ENCODE measurements at places on chromosomes 2 and 18.

- no peak for DNase-seq
These were observed 309.0 kb upstream of the MEIS1 start for GRCh38 chr2:66125951-66126350.

DNA sequence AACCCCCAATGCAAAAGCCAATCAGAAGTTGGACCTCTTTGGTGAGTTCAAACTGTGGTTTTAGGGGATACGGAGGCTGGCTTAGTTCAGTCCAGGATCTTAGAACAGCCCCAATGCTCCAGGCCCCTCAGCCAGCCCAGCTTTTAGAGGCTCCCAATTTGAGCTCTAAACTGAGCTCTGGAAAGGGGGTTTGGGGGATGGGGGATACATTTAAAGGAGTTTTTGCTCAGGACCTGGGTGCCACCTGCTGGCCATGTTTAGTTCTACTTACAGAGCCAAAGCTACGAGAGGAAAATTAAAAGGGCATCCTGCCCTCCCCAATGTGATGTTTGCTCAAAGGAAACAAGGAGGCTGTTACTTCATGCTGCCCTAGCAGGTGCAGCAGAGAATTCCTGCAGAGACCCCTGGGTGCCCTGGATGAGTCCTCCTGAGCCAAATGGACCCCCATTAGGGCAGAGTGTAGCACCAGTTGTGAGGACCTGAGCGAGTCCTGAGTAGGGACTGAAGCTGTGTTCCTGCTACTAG is 15.9 kb upstream of the TMEM214 start:
- no peak for DNase-seq

GRCh38 chr2:43139501-43139900 is 86.9 kb downstream of the ZFP36L2 start:
- no peak for DNase-seq

GRCh38 chr18:13218997-13219396 is 437 bp downstream of the LDLRAD4 start:
- DNase-seq: no peak

GRCh38 chr2:95174031-95174542 is 8.5 kb downstream of the ZNF2 start:
- DNase-seq: no peak

GRCh38 chr2:206869824-206870495 is 69.4 kb upstream of the CPO start:
- DNase-seq: no peak

- DNase-seq: no peak
These were observed 377.3 kb downstream of the LNPK start for GRCh38 chr2:175624785-175625184.

DNA sequence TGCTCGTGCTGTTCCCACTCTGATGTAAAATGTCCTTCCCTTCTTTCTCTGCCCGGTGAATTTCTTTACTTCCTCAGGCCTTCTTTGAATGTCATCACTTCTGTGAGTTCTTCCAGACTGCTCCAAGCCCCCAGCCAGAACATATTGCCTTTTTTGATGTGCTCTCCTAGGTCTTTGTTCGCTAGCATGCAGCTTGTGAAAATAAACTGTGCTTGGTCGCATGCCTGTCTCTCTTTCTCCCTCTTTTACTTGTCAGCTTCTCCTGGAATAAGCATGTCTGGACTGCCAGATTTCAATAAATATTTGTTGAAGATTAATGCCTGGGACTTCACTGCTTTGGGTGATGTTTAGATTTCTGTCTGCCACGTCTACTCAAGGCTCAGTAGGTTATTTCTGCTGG is 82.7 kb upstream of the ARHGAP28 start:
- DNase-seq: no peak

All from epithelial cell of proximal tubule (primary cell).